ENCODE measurements at places on chromosomes 6 and 20. TPM values are rescaled to one million over a fixed set of nuclear protein-coding genes. Genes with fewer than 3 reads are reported as not detected.

TNFRSF6B gene
- 19.7 TPM for total RNA-seq

HCRTR2 gene
- total RNA-seq = not detected

MYLK2 gene
- total RNA-seq = 0.31 TPM

YIPF3 gene
- 131 TPM for total RNA-seq

LTA gene
- total RNA-seq = 0.22 TPM

SNX5 gene
- 70.3 TPM for total RNA-seq

PRSS16 gene
- total RNA-seq = 13.0 TPM

NRSN1 gene
- not detected for total RNA-seq

PLCB4 gene
- 51.2 TPM for total RNA-seq

MOCS3 gene
- total RNA-seq = 4.0 TPM

GRCh38 chr6:52694404-52694803 is 23.5 kb downstream of the TMEM14A start:
- no peak for DNase-seq

- DNase-seq = no peak
Measured at GRCh38 chr6:159720708-159721107, 6.6 kb upstream of the WTAP start.

DNA sequence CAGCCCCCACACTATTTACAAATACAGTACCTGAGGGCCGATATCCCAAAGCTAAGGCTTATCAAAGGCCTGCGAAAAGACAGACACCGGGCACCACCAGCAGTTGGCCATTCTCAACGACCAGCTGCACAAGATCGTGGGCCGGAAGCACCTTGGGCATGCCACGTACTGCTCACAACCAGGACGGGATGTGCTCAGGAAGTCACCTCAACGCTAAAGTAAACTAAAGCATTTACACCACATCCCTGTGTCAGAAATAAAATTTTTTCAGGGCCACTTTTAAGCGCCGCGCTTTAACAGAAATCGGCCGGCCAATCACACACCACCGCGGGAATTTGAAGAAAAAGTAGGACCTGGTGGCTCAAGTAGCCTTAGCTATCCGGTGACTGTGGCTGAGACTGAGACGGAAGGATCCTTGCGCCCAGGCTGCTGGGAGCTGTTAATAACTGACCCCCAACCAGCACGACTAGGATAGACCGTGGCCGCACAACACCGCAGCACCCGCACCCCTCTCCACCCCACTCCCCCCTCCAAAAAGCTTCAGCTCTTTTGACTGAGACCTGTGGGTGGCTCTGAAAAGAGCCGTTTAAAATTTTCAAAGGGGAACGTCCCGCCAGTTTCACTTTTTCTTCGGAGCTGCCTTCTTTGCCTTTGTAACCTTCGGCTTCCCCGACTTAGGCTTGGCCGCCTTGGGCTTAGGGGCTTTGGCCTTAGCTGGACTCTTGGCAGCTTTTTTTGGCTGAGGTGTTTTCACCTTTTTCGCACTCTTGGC is 131.2 kb upstream of the BTN3A2 start:
- DNase-seq = peak; percentile 73

DNA sequence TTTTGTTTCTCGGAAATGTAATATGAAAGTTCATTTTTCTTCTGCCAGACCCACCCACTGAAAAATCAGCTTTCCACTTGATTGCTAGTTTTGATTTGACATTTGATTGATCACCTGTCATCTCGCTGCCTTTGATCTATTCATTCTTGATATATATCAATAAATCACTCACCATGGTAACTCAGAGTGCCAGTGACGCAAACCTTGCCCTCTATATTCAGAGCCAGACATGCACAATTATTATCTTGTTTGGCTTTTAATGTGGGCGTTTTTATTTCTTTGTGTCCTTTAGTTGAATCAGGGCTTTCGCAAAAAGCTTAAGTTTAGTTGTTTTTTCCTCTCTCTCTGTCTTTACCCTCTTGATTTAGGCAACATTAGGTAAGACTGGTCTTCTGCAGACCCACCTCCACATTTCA is 2.0 kb downstream of the TSHZ2 start:
- DNase-seq = no peak

- no peak for DNase-seq
Measured at GRCh38 chr20:4266183-4266582, 250.8 kb upstream of the RNF24 start.

DNA sequence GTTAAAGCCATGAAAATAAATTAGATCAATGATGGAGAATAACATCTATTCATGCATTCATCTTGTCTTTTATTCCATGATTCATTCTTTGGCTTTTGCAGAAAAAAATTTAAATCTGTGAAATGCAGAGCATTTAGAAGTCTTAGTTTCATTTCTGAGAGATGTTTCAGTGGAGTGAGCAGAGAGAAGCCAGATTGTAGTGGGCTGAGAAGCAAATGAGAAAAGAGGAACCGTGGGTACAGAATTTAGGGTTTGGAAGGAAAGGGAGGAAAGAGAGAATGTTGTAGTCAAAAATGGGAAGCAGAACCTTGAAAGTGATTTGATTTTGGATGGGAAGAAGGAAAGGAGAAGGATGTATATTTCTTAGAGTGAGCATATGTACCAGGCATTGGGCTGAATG is 260.3 kb upstream of the MAN1A1 start:
- no peak for DNase-seq

- DNase-seq = no peak
Measured at GRCh38 chr6:3819161-3820110, 29.7 kb upstream of the FAM50B start.

- no peak for DNase-seq
Measured at GRCh38 chr6:109257494-109257893, 124.8 kb downstream of the CD164 start.

GRCh38 chr6:107355659-107356058 is 103.7 kb downstream of the PDSS2 start:
- no peak for DNase-seq

DNA sequence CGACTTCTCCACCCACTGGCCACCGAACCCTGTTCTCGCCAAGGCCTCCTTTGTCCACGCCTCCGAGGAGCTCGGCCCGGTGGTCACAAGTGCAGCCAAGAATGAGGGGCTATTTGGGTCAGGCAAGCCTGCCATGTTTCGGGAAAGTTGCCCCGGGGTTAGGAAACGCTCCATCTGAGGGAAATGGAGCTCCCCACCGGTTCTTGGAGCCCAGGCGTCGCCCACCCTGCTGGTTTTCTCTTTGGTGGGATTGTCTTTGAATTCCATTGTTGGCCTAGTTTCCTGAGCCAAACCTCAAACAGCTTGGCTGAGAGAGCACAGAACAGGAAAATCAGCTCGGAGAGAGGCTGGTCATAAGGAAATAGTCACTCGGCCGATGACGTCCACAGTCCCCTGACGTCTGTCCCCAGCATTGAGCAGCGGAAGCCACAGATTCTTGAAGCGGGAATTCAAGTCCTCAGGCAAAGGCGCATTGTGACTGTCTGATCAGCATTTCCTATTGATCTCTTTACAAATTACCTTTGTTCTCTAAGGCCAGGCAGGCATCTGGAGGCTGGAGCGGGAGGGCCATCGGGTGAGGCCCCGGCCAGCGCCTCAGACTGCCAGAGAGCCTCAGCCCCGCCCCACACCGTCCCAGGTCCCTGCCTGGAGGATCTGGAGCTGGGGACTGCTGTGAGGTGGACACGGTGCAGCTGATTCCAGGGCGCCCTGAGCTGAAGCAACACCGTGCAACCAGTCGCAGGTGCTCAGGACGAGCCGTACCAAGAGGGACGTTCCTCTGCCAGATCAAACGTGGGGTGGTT is 138.6 kb downstream of the DLL1 start:
- peak; percentile 74 for DNase-seq

DNA sequence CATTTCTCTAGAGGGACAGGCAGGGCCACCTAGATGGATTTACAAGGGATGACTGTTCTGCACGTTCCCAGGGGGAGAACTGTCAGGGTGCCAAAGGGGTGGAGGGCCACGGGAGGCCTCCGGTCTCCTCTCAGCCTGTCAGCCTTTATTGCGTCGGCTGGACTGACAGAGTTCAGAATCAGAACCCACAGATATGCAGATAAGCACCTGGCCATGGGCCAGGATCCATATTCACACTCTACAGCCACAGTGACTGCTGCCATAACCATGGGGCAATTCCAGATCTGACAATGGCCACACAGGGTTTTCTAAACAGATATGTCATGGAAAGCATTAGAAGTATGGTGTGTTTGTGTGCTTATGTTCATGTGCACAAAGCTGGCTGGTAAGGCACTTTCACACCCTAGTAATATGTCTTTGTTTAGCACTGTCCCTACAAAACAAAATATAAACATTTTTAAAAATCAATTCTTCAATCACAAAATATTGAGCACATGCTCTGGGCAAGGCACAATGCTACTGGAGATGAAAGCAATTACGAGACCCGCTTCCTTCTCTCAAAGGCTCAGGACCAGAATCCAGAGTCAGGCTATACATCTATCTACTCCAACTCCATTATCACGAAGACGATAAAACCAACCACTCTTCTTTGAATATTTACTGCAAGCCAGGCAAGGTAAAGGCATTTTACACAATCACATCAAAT is 29.1 kb downstream of the TRAM2 start:
- DNase-seq = peak; percentile 75

DNA sequence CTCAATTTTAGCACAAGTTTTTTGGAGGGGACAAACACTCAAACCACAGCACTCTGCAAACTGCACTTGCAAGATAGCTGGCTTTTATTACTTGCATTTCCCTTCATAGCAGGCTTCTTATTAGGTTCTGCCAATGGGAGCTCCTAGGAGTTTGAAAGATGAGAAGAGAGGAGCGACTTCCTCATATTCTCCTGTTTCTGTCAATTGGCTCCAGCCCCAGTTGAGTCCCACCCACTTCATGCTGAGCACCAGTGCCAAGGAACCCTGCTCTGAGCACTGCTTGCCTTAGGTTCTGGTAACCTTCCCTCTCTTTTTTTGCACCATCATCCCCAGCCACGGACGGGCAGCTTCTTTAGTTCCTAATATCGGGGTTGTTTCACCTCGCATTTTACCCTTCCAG is 67.9 kb downstream of the PSMB1 start:
- no peak for DNase-seq

GRCh38 chr6:118801257-118801656 is 92.7 kb upstream of the ASF1A start:
- DNase-seq = no peak

DNA sequence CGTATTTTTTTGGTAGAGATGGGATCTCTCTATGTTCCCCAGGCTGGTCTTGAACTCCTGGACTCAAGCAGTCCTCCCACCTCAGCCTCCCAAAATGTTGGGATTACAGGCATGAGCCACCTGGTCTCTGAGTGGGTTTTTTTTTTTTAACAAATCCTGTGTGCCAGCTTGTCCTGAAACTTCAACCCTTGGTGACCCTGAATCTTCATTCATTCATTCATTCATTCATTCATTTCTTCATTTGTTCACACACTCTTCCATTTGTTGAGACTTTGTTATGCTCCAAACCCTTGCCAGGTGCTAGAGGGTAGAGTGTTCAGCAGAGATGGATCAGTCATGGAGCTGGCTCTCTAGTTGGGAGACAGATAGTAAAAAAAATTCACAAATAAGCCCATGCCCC is 12.0 kb upstream of the VAPB start:
- no peak for DNase-seq

DNA sequence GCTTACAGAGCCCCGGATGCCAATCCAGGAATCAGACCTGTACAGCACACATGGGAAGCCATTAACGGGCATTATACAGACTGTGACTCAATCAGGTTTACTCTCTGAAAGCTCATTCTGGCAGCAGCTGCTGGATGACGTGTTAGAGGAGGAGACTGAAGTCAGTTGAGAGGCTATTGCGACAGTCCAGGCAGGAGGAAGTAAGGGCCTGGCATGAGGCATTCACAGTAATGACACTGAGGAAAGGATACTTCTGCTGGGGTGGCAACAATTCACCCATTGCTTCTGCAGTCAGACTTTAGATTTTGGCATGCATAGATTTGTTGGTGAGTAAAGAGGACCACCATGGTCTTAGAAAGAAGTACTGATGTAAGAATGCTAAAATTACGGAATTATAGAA is 151.0 kb upstream of the HEY2 start:
- DNase-seq = peak; percentile 12

- no peak for DNase-seq
Measured at GRCh38 chr20:41091927-41092326, 45.4 kb upstream of the PLCG1 start.

DNA sequence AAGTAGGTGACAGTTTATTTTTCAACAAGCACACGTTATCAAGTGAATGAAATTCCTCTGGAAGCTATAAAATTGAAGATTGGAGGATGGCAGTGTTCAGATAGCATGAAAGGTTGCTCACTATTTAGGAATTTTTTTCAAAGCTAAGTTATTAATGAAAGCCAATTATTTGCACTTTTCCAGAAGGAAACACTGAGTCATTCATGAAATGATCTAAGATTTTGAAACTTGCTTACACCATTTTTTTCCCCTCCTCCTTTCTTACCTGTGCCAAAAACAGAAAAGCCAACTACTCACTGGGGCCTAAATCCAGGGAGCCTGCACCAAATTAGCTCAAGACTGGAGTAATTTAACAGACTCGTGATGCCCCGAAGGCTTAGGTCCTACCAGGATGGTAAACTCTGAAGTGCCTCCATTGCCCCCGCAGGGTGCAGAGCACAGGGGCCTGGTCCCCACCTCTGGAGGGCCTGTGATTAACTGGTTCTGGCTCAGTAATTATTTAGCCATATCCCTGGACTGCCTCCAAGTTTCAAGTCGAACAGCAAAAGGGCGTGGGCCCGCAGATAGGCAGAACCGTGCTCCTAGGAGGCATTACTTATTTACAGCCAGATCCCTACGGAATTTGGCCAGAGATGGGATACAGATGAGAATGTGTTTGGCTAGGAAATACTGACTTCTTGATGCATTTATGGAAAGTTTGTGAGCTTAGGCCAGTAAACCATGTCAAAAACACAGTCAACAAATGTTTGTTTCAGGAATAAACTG is 28.0 kb upstream of the ZNF217 start:
- peak; percentile 71 for DNase-seq
